NCI-H510A (cell line): ENCODE measurements at places on chromosomes 1 and 21.

- DNase-seq: no peak
Observed at GRCh38 chr1:112618114-112618720, 724 bp downstream of the ST7L start.

GRCh38 chr1:201891451-201892045 lies 2.9 kb downstream of the SHISA4 start:
- no peak for DNase-seq

GRCh38 chr1:24547195-24547594 lies 8.7 kb upstream of the NCMAP start:
- DNase-seq: no peak

DNA sequence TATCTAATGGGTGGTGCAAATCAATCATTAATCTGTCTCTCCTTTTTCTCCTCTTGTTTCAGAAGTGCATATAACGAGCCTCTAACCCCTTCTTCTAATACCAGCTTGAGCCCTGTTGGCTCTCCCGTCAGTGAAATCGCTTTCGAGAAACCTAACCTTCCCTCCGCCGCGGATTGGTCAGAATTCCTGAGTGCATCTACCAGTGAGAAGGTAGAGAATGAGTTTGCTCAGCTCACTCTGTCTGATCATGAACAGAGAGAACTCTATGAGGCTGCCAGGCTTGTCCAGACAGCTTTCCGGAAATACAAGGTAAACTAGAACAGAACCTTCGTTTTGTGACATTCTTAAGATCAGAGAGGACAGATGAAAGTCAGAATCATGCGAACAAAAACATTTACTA lies 25.3 kb upstream of the VAMP3 start:
- DNase-seq: no peak

GRCh38 chr1:63983391-63984256 lies 209.8 kb downstream of the ROR1 start:
- no peak for DNase-seq

DNA sequence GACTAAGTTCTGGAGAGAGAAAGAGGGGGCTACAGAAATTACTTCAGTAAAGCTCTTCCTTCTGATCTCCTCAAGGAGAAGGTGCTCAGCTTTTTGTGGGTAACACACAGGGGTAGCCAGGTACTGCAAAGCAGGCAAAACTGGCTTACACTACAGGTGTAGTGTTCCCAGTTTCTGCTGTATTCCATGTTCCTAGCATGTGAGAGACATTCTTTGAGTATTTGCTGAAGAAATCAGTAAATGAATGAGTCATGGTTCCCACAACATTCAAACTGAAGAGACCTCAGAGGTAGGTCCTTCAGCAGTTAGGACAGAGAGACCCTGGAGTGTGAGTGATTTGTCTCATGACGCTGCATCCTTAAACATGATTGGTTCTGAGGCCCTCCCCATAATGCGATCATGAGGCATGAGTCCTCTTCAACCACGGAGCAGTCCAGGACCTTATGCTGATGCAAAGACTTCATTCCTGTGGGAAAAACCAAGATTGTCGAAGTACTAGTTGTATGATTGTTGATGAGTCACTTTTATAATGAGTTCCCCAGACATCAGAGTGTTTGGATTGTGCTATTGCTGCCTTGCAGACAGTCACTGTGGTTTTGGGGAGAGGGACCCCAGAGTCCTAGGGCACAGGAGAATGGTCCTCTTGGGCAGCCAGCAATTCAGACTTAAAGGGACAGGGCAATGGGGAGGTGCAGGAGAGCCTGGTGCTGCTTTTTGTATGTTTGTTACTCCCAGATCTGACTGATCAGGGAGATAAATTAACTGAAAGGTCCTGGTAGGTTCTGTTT lies 2.7 kb upstream of the OR10J4 start:
- no peak for DNase-seq

- peak; percentile 27 for DNase-seq
Observed at GRCh38 chr1:212749821-212750535, 41.6 kb downstream of the NSL1 start.

DNA sequence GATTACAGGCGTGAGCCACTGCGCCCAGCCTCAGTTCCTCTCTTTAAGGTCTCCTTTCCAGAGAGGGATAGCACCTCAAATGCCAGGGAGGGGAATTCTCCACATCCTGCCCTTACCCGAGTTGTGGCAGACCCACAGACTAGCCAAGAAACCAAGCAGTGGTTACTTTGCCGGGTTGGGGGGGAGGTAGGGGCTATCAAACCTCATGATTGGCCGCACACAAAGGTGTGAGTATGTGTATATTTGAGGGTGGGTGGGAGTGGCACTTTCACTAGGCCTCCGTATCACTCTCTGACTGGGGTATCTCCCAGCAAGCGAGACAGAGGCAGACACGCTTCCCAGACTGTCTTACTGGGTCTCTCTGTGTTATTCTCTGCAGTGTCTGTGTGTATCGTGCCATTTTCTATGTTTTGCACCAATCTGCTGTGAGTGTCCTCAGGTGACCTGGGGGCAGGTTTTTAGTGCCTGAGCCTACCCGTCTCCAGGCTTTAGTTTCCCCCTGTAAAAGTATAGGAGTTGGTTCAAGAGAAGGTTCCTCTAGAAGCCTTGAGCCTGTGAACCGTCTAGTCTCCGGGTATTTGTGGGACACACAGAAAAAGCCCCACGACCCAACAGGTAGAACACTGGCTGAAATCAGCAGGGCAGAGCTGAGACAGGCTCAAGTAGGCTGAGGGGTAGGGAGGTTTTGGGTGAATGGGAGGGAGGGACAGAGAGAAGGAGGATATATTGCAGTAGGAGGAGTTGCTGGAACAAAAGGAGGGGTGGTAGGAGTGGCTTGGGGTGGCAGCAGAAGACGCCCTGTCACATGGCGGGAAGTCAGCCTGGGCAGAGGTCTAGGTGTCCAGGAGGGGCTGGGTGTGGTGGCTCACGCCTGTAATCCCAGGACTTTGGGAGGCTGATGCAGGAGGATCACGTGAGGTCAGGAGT lies 10.3 kb downstream of the LMNA start:
- DNase-seq: no peak

- no peak for DNase-seq
Observed at GRCh38 chr21:42513151-42513984, at the start of gene SLC37A1. TSS of gene SLC37A1 (plus strand) at chr21:42513852. CDS start at chr21:42518455, 4,603 bp downstream.

DNA sequence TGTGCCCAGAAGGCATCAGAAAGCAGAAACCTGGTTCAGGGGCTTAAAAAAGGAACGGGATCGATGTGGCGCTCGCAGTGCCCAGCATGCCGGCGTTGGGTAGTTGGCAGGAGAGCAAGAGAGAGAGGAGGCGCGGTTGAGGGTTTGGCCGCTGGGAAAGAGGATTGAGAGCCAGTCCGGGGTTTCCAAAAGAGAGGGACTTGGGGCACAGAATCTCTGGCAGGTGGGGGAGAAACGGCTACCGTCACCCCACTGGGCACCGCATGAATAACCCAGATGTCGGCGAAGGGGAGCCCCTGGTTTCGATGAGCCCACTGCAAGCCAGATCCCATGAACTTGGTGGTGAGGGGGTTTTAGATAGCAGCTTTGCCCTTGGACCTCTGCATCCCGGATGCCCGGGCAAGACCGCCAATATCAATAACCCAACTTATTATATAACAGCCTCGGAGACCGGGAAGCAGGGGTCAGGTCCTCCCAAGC lies 60.4 kb upstream of the ACOT11 start:
- no peak for DNase-seq

- DNase-seq: no peak
Observed at GRCh38 chr1:61756773-61757172, 14.5 kb downstream of the PATJ start.

- no peak for DNase-seq
Observed at GRCh38 chr21:44927259-44927586, 6.5 kb upstream of the ITGB2 start.

- DNase-seq: peak; percentile 35
Observed at GRCh38 chr1:205444931-205445645, 10.8 kb downstream of the BLACAT1 start.

GRCh38 chr1:201277441-201277840 lies 5.9 kb upstream of the PKP1 start:
- DNase-seq: no peak

GRCh38 chr1:227729881-227730629 lies 5.0 kb downstream of the JMJD4 start:
- DNase-seq: peak; percentile 28

DNA sequence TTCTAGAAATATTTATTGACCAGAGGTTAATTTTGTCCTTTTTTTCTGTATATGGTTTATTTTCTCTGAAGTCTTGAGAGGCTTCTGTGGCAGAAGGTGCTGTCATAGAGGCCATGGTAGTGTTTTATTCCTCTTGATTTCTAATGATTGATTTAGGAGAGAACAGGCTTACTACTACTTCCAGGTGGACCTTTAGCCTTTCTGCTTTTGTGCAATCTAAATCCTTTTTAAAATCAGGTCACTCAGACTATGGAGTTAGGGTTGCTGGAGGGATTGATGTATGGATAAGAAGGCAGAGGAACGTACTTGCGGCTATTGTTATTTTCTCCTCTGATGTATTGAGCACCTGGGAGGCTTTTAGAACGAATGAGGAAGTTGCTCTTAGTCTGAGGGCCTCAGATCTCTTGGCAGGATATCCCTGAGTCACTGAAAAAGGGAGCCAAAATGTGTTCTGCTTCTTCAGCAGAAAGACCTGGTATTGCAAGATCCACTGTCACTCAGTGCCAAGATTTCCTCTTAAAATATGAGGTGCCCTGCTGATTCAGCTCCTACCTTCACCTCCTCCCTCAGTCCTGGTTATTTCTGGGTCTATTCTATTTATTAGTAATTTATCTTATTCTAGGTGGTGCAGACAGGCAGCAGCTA lies 277.4 kb downstream of the ZNF648 start:
- no peak for DNase-seq

DNA sequence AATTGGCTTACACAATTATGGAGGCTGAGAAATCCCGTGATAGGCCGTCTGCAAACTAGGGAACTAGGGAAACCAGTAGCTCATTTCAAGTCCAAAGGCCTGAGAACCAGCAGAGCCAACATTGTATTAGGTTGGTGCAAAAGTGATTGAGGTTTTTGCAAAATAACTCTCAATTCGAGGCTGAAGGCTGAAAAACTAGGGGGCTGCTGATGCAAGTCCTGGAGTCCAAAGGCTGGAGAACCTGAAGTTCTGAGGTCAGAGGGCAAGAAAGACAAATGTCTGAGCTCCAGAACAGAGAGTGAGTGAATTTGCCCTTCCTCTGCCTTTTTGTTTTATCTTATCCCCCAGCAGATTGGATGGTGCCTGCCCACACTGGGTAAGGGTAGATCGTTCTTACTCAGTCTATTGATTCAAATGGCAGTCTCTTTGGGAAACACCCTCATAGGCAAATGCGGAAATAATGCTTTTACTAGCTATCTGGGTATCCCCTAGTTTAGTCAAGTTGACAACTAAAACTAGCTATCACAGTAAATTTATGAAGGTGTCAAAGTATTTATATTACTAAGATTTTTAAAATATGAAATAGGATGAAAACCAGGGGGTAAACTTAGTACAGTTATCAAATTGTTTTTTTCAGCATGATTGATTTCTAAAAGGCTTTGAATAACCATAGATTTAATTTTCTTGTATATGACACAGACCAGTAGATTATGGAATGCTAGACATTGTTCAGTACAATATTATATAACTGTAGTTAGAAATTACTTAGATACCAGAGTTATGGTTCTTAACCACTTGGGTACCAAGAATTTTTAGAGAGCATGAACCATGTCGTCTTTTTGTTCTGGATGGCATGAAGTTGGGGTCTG lies 15.4 kb downstream of the RABGAP1L start:
- DNase-seq: no peak

DNA sequence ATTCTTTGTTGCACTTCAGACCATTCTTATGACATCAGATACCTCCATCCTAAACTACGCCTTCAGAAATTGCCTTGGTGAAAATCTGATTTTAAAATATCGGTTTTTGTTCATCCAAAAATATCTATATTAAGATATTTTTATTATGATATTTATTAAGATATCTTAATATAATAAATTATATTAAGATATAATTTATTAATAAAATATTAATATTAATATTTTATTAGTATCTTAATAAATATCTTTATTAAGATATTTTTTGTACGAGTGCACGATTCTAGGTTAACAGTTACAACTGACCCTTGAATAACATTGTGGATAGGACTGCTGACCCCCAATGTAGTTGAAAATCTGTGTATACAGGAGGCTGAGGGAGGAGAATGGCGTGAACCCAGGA lies 20.9 kb downstream of the PADI4 start:
- DNase-seq: no peak

- DNase-seq: no peak
Observed at GRCh38 chr1:224329484-224329841, 509 bp downstream of the NVL start.

GRCh38 chr1:88237058-88237457 lies 447.0 kb upstream of the PKN2 start:
- no peak for DNase-seq

GRCh38 chr1:9784508-9785133 lies 39.1 kb downstream of the CLSTN1 start:
- DNase-seq: peak; percentile 73

- DNase-seq: peak; percentile 75
Observed at GRCh38 chr21:33290441-33290840, 24.3 kb downstream of the IL10RB start.

DNA sequence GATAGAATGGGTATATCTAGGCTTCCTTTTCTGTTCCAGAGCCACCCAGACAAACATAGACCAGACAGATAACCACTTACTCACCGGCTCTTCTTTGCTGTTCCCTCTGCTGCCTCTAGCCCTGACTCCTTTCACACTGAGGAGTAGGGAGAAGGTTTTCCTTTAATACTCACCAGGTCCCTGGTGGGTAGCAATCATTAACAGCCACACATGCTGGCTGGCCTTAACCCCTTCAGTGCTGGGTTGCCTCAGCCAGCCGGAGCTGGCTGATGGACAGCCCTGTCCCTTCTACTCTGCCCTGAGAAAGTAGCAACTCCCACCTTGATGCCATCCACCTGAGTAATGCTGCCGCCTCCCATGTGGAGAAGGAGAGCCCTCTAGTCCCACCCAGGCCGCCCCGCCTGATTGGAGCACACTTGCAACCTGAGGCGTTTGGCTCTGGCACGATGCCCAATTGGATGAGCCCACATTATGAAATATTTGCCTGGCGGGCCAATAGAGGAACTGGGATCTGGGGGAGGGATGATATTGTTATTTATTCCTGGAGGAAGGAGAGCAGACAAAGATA lies 71.6 kb downstream of the PLEKHA6 start:
- DNase-seq: peak; percentile 93

DNA sequence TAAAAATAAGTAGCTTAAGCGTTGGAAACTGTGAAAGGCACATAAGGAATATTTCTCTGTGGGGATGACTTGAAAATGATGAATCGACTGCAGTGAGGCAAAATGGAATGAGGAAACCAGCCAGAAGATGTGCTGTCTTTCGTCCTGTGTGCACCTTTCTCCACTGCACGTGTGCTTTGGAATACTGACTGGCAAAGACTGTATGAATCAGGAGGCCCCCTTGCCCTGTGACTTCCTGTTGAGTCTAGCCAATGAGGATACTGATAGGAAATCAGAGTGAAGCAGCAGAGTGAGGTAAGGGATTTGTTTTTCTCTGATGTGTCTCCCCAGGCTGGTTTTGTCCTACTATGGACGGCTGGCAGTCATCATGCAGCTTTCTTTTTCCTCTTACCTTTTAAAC lies 118.2 kb upstream of the ADGRL4 start:
- no peak for DNase-seq

GRCh38 chr21:41636636-41637630 lies 129.0 kb upstream of the TMPRSS2 start:
- DNase-seq: peak; percentile 25

- DNase-seq: no peak
Observed at GRCh38 chr1:157152510-157152909, 14.3 kb upstream of the ETV3 start.
